AG08395 (cell line): ENCODE measurements at places on chromosomes 4 and X.

DNA sequence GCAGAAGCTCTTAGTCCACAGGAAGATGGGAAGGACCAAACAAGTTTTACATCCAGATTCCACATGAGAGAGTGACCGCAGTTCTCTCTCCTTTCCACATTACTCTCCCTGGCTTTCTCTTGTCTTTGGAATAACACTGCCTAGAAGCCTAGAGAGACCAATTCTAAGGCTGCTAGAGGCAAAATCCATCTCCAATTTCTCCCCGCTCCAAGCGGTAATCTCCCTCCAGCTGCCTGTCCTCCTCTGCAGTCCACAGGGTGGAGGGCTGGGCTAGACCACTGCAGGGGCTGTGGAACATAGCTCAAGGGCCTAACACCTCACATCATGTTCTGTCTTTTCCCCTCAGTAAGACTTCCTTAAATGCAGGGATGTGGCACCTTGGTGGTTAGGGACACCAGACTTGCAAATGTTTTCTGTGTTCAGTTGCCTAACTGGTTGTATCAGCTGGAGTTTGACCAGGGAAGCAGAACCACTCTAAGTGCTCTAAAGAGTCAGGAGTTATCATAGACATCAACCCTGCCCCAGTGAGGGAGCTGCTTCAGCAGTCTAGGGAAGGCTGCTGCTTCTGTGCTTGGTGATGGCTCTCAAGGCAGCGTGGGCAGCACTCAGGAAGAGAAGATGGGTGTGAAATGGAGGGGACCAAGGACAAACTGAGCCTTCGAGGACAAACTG is 423.1 kb downstream of the BCOR start:
- DNase-seq = no peak

DNA sequence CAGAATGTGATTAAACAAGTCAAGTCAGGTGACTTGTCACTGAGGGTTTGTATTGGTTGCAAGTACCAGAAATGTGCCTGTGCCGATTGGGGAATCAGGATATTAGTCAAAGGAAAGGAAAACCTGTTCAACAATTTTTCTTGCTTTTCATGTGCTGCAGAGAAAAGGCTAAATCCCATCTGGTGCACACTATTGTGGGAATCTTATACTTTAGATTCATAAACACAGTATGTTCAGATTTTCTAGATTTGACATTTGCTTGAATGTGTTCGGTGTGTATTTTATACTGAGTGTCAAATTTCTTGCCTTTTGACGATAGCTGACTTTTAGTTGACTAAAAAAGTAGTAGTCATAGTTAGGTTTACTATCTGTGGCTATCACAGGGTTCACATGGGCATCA is 37.6 kb downstream of the GAB1 start:
- no peak for DNase-seq

DNA sequence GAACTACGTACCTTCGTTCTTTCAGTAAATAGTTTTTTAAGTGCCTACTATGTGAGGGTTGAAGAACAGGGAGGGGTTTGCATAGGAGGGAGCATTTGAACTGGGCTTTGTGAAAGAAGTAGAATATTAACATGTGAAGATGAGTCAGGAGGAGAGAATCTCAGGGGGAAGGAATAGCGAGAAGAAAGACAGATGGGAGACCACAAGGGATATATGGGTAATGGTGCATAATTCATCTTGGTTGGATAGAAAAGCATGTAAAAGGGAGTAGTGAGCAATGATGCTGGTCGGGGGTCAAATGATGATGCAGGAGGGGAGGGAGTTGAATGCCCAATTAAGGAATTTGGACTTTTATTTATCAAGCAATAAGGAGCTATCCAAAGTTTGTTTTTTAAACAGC is 52.7 kb downstream of the TMEM164 start:
- DNase-seq = no peak

GRCh38 chr4:59122626-59123025 is 2012.4 kb upstream of the IGFBP7 start:
- no peak for DNase-seq

DNA sequence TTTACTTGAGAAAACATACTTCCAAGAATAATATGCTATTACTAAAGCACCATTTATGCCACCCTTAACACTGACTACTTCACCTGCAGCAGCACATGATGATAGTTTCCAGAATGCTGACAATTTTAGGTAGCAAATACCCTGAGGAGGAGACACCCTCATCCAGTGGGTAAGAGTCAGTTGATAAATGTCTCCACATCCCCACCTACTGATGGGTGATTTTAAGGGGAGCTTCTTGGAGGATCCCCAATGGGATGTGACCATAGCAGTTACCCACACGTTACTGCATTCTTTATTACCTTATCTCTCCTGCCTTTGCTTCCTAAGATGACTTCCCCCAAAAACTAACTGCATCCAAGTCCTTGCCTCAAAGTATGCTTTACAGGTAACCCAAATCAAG is 131.2 kb upstream of the SMARCAD1 start:
- no peak for DNase-seq

- DNase-seq = no peak
Measured at GRCh38 chr4:22512306-22512705, 3.6 kb downstream of the ADGRA3 start.

- no peak for DNase-seq
Measured at GRCh38 chrX:9160698-9161329, 126.9 kb upstream of the FAM9B start.

DNA sequence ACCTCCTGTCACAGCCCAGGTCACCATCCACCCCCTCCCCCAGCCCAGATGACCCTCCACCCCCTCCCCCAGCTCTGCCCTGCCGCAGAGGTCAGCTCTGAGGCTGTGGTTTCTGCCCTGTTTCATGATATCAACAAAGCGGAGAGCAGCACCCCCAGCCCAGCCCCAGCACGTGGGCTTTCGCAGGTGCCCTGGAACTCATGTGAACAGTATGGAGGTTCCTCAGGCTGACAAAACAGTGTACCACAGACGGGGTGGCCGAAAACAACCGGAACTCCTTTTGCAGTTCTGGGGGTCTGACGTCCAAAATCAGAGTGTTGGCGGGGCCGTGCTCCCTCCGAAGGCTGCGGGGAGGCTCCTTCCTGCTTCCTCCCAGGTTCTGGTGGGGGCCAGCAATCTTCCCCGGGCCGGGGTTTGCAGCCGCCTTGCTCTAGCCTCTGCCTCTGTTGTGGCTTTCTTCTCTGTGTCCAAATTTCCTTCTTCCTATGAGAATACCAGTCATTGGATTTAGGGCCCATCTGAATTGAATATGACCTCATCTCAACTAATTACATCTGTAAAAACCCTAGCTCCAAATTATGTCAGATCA is 7.9 kb upstream of the PSAPL1 start:
- no peak for DNase-seq

- DNase-seq = no peak
Measured at GRCh38 chr4:101019941-101020401, 327.4 kb downstream of the PPP3CA start.

GRCh38 chr4:26866781-26867180 is 6.1 kb downstream of the STIM2 start:
- DNase-seq = no peak

GRCh38 chr4:57048590-57049304 is 61.4 kb downstream of the IGFBP7 start:
- peak; percentile 22 for DNase-seq

DNA sequence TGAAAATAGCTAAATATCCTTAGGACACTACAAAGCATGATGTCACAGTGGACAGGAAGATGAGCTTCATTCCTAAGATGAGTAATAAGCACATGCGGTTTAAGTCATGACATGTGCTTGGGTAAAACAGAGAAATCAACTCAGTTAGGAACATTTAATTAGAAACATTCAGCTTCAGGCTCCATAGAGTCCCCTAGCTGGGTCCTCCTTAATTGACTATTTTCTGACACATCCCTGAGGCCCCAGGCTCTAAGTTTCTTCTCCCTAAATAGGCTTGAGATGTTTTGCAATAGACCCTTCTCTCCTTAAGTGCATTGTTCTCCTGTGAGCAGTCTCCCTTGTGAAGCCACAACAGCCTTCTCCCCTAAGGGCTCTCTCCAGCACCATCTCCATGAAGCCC is 70.4 kb upstream of the ANXA3 start:
- DNase-seq = peak; percentile 85

DNA sequence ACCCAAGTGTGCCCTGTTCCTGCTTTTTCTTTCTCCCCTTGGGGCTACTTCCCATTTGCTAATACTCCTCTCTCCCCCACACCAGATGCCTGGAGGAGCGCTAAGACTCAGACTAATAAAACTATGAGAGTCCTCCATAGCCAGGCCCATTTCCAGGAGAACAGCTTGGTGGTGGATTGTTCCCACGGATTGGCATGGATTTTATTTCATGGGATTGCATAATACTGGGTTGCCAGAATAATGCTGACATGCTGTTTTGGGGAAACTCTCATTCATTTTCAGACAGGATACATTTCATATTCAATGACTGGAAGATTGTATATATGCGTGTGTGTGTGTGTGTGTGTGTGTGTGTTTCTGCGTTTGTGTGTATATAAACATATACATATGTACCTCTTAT is 447.5 kb upstream of the PITX2 start:
- DNase-seq = peak; percentile 24

- no peak for DNase-seq
Measured at GRCh38 chrX:151085207-151085606, 91.2 kb upstream of the GPR50 start.

DNA sequence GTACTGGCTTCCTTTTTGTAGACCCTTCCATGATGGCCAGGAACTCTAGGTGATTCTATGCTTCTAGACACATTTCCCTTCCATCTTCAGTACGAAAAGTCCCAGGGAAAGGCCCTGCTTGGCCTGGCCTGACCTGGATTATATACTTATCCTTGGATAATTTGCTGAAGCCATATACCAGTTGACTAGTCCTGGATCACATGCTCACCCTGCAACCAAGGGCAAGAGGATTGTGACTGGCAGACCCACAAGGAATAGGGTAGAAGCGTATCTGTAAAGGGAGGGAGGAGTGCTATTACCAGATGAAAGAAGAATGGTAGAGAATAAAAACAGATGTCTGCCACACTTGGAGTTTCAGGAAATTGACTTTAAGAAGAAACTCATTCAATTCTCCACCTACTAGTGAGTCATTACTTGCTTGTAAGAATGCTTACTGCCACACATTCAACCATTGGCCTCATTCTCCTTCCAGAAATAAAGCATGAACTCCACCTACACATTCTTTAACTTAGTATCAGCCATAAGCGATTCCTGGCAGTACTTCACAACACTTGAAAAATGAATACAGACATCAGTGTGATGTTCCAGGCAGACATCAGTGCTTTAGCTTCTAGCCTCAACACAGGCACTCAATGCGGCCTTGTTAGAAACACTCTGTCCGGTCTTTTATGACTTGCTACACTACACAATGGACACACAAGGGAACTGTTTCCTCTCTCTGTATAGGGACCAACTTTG is 141.8 kb downstream of the CBR4 start:
- DNase-seq = peak; percentile 59

GRCh38 chr4:98570151-98570797 is 88.1 kb downstream of the TSPAN5 start:
- no peak for DNase-seq

DNA sequence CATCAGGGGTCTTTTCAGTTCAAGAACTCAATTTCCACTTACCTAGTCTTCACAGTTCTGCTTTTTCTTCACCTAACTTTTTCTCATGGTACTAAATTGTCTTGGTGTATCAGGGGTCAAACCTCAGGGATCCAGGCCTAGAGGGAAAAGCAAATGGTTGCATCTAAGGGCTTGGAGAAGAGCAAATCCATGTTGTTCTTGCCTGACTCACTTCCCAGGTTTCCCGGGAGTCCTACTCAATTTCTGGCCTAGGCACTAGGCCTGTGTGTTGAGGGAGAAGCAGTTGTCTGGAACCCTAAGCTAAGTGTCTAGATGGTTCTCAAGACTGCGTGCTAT is 191.9 kb upstream of the STK26 start:
- DNase-seq = no peak

- DNase-seq = no peak
Measured at GRCh38 chr4:70892086-70892769, 9.9 kb upstream of the MOB1B start.

GRCh38 chr4:106323119-106323518 is 6.8 kb downstream of the AIMP1 start:
- DNase-seq = no peak

GRCh38 chrX:19544693-19545305 is 29.5 kb upstream of the MAP3K15 start:
- DNase-seq = peak; percentile 72

- peak; percentile 75 for DNase-seq
Measured at GRCh38 chr4:128718768-128719167, 90.7 kb upstream of the JADE1 start.

DNA sequence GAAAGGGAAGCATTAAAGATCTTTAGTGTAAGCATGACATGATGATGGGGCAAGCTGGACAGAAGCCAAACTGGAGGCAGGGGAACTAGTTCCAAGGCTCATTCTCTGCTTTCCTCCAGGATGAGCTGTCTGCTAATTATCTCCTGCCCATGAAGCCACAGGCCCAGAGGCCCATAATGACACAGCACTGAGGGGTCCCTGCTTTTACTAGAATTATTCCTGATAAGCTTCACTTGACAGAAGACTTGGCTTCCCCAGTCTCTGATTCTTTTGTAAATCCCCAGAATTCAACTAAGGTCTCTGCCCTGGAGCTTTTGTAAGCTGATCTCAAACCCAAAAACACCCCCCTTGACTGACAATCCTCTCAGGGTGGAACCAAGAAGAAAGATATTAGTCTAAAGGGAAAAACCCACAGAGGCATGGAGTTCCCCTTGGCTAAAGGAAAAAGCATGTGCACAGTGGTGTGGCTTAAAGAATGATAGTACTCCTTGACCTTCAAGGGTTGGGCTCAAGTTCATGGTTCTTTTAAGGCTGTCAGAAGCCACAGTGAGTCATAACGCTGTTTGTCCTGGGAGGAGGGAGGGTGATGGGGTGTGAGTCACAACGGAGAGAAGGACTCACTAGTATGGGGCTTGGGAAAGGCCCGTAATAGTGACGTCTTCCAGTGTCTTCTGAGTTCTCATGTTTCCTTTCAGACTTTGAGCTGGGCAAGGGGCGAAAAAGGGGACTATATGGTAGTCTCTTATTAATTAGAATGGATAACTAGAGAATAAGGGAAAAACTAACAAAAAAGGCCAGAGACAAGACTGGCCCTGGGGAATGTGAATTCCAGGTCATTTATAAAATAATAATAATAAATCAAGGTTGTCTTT is 146.0 kb upstream of the CPEB2 start:
- peak; percentile 93 for DNase-seq

- peak; percentile 75 for DNase-seq
Measured at GRCh38 chr4:76301068-76301774, 5.3 kb upstream of the STBD1 start.

DNA sequence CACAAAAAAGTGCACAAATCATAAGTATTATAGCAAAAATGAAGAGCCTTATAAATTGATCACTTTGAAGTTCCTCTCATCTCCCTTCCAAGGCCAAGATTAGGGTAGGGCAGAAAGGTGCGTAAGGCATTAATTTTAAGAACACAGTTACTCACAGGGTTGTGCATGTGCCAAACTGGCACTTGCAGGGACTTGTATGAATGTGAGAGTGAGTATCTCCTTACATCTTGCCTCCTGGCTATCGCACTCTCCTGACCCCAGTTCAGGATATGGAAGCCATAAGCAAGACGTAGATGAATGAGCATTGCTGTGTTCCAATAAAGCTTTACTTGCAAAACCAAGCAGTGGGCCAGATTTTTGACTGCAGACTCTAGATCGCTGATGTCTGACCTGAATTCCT is 510.1 kb upstream of the AADAT start:
- DNase-seq = no peak

- DNase-seq = no peak
Measured at GRCh38 chr4:123522646-123523045, 126.1 kb downstream of the SPRY1 start.

- DNase-seq = no peak
Measured at GRCh38 chrX:102008901-102009300, 77.1 kb upstream of the ZMAT1 start.
